Calu3 (cell line): ENCODE measurements at places on chromosomes 1 and 21. TPM values are rescaled to one million over a fixed set of nuclear protein-coding genes. Genes with fewer than 3 reads are reported as not detected.
A peak's percentile ranks its signal among the peaks of the same experiment; 100 is the strongest.

DNA sequence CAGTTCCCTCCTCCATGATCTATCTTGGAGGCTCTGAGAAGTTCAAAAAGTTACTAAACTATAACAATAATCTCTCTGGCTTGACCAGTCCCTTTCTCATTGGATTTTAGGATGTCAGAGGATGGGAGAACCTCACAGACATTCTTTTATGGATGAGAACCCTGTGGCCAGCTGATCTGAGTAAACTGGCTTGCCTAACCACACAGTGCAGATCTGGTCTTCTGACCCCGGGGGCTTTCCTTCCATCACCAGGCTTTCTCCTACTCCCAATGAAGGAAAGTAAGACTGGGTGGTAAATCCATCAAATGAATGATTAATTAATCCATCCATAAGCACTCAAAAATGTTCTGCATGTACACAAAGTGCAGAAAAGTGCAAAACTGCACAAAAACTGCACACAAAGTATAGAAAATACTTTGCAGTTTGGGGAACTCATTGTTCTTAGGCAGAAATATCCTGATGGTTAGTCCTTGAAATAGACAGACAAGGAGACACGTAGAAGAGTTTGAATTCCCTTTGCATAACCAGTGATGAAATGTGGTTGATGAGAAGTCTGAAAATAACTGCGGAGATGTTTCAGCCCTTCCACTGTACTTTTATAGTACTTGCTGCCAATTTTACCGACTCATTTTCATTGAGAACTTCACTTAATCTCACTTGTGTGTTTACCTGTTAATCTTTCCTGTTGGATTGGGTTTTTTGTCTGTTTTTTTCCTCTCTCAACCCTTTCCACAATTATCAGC lies 2.5 kb upstream of the F3 start:
- no peak for DNase-seq

Gene TMEM54
- total RNA-seq: 95.9 and 117 TPM in 2 replicates

DNA sequence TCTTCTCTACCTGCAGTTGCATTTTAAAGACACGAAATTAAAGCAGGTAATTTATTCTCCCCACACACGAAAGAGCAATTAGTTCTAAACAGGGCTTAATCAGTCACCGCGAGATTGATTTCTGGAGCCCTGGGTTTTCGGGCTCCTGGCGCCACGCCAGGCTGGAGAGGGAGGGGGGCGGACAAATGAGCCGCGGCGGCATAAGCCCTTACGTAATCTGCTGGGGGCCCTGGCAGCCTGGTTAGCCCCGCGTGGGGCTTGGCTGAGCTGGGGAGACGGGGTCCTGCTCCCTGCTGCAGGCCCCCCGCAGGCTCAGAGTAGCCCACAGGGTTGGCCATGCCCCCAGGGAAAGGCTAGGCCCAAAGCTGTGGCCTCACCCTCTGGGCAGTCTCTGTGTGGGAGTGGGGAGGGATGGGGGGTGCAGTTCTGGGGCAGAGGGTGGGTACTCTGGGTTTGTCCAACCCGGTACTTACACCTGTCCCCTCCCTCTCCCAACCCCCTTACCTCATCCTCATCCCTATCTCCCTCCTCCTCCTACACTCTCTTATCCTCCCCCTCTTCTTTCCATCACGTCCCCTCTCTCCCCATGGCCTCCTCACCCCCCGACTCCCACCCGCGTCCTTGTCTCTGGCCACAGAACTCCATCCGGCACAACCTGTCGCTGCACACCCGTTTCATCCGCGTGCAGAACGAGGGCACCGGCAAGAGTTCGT lies 19.9 kb downstream of the FOXO6 start:
- peak; percentile 70 for DNase-seq

GRCh38 chr1:206770531-206771337 lies at the start of gene IL19:
TSS of gene IL19 (plus strand) at chr1:206770773. CDS start at chr1:206836663, 65,890 bp downstream.
- peak; percentile 10 for DNase-seq

Gene ZSWIM5
- total RNA-seq: 0.24 and 0.40 TPM in 2 replicates

DNA sequence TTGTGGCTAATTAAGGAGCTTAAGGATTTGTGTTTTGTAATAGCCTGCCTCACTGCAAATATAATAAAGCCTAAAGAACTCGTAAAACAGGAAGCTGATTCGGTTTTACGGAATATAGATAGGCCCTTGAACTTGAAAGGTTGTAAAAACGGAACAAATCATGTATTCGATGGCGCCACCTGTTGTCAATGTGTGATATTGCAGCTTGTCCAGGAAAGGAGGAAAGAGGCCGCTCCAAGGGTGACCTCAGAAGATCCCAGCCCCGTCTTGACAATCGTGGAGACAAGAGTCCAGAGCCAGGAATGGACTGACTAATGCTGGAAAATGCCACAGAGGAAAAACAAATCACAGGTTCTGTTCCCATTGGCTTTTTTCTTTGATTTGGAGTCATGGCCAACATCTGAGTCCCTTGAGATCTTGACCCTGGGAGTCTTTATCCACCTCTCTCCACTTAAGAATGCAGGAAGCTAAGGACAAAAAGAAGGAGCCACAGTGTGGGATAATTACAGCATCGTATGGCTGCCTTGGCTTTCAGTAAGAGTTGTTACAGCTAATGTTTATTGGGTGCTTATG lies 7.0 kb upstream of the IGSF21 start:
- DNase-seq: peak; percentile 42

DNA sequence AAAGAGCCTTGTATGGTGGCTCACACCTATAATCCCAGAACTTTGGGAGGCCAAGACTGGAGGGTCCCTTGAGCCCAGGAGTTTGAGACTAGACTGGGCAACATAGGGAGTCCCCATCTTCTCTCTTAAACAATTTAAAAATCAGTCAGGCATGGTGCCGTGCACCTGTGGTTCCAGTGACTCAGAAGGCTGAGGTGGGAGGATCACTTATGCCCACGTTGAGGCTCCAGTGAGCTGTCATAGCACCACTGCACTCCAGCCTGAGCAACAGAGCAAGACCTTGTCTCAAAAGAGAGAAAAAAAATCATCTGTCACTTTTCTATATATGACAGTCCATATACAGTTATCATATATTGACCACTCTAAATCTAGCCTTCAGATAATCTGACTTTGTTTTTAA lies 658.3 kb downstream of the LTN1 start:
- DNase-seq: no peak

Gene SERTAD4
- total RNA-seq: 5.5 and 14.7 TPM in 2 replicates

Gene NPPA
- not detected in 2 replicates for total RNA-seq

- DNase-seq: no peak
Observed at GRCh38 chr1:19808351-19808750, 6.7 kb downstream of the RNF186 start.

- no peak for DNase-seq
Observed at GRCh38 chr1:99725996-99726395, 40.4 kb downstream of the FRRS1 start.

Gene CYP4Z1
- total RNA-seq: not detected in 2 replicates

Gene ARHGEF16
- total RNA-seq: 24.2 and 28.0 TPM in 2 replicates

Gene ANKRD34A
- total RNA-seq: 0.19 and 0.27 TPM in 2 replicates

Gene PCSK9
- 31.8 and 41.6 TPM in 2 replicates for total RNA-seq

GRCh38 chr1:236575523-236575922 lies 28.8 kb downstream of the HEATR1 start:
- no peak for DNase-seq

GRCh38 chr1:86849756-86850155 lies 64.2 kb downstream of the SELENOF start:
- DNase-seq: no peak
